ENCODE measurements at places on chromosomes 16 and 17. TPM values are rescaled to one million over a fixed set of nuclear protein-coding genes. Genes with fewer than 3 reads are reported as not detected.

Gene NPTX1
- 163 TPM for total RNA-seq

Gene PIK3R5
- 0.26 TPM for total RNA-seq

Gene GDPD3
- total RNA-seq = 0.99 TPM

Gene SLC9A5
- total RNA-seq = 0.66 TPM

Gene KRTAP2-3
- not detected for total RNA-seq

Gene TUBG2
- total RNA-seq = 9.3 TPM

Gene KRTAP4-4
- not detected for total RNA-seq

Gene OTOP2
- not detected for total RNA-seq

Gene KRT36
- total RNA-seq = not detected

Gene PRSS22
- total RNA-seq = not detected

Gene MPP3
- 6.7 TPM for total RNA-seq

Gene RAI1
- 5.8 TPM for total RNA-seq

Gene MYH11
- 0.13 TPM for total RNA-seq

Gene DNAH17
- total RNA-seq = not detected

Gene TBC1D3I
- total RNA-seq = not detected

Gene MYLK3
- total RNA-seq = 0.26 TPM

Gene ZNF205
- total RNA-seq = 13.6 TPM

Gene VAT1L
- total RNA-seq = 0.26 TPM

Gene KRT20
- total RNA-seq = not detected

Gene SKAP1
- total RNA-seq = not detected

Gene EVPL
- not detected for total RNA-seq

Gene NAA38
- 92.8 TPM for total RNA-seq

Gene TBX21
- total RNA-seq = not detected

Gene PRR15L
- not detected for total RNA-seq

Gene FOXN1
- not detected for total RNA-seq

Gene CASKIN1
- total RNA-seq = 0.40 TPM

Gene BCL6B
- total RNA-seq = 7.3 TPM

Gene TSNAXIP1
- 0.99 TPM for total RNA-seq

Gene DPEP1
- not detected for total RNA-seq

Gene DPEP3
- not detected for total RNA-seq

Gene HSF4
- total RNA-seq = 4.9 TPM

Gene GALR2
- not detected for total RNA-seq

Gene ATAD5
- total RNA-seq = 1.4 TPM

Gene CLEC19A
- total RNA-seq = not detected

Gene CFAP97D1
- under 0.01 TPM for total RNA-seq

Gene GUCY2D
- total RNA-seq = not detected

Gene CORO6
- total RNA-seq = 7.0 TPM

All from aortic smooth muscle cell (primary cell).